ENCODE measurements at places on chromosomes 6 and 20.

- no peak for DNase-seq
These were observed 104.7 kb downstream of the EPM2A start for GRCh38 chr6:145630598-145630997.

- DNase-seq = no peak
These were observed 70.0 kb downstream of the CPNE5 start for GRCh38 chr6:36769183-36769675.

GRCh38 chr20:62929051-62929538, 2.8 kb upstream of the DIDO1 start:
- peak; percentile 61 for DNase-seq

GRCh38 chr6:56096541-56096940, 150.8 kb downstream of the COL21A1 start:
- DNase-seq = no peak

GRCh38 chr20:20971810-20972209, 134.3 kb downstream of the LINC00237 start:
- DNase-seq = no peak

GRCh38 chr20:47358039-47358671, 1.7 kb upstream of the ZMYND8 start:
- DNase-seq = no peak

DNA sequence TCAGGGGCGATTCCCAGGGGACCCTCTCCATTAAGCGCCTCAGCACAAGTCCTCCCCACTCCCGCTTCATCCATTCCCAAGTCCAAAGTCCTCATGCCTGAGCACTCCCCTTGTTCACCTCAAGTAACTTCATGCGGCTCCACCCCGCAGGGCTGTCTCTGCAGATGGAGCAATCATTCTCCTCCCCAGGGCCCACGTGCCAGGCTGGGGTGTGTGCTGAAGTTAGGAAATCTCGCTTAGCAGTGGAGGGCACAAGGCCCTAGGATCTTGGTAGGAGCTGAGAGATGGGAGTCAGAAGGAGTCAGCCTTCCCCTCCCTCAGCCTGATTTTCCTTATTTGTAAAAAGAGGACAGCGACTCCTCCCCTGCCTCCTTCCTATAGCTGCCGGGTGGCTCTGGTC, 3.5 kb downstream of the TGM3 start:
- no peak for DNase-seq

DNA sequence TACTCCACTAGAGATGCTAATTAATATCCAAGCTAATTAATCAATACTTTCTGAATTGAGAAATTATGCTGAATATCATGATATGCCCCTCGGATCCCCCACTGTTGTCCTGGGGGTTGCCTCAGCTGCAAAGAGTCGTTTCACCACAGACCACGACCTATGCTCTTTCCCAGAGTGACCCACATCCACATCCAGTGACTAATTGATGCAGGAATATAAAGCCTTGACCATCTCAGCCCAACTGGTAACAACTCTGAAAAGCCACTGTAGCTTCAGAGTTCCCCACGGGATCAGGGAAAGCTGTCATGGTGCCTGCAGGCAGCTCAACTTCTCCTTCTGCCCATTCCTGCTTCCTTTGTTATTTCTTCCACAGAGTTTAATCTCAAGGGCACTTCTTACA, 116.9 kb downstream of the RWDD2A start:
- no peak for DNase-seq

DNA sequence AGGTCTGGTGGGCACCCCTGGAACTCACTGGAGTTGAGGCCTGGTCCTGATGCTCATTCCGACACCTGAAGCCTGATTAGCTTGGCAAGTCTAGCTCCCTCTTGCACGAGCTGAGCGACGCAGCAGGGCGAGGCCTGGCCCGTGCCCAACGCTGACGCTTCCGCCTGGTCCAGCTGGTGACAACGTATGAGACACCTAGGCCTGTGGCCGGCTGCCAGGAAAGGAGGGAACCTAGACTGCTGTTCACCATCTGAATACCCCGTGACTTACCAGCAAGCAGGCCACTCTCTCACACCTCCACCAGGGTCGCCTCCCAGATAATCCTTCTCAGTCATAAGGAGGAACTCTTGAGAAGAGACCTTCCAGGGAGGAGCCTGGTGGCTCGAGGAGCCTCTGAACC, 24.5 kb downstream of the YTHDF1 start:
- no peak for DNase-seq

DNA sequence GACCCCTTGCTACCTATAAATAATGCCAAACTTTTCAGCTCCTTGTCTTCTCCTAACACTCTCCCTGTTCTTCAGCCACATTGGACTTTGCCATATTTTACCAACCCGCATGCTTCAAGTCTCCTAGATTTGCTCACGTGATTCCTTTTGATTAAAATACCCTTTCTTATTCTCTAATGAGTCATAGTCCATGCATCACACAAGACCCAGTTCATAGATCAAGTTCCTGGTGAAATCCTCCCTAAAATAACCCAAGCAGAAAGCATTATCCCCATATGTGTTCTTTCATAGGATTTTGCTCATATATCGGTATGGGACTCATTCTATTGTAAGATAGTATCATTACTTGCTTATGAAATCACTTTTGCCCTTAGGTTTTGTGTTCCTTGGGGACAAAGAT, 108.9 kb upstream of the STXBP5 start:
- no peak for DNase-seq

GRCh38 chr6:121549736-121550135, 114.3 kb downstream of the GJA1 start:
- no peak for DNase-seq

DNA sequence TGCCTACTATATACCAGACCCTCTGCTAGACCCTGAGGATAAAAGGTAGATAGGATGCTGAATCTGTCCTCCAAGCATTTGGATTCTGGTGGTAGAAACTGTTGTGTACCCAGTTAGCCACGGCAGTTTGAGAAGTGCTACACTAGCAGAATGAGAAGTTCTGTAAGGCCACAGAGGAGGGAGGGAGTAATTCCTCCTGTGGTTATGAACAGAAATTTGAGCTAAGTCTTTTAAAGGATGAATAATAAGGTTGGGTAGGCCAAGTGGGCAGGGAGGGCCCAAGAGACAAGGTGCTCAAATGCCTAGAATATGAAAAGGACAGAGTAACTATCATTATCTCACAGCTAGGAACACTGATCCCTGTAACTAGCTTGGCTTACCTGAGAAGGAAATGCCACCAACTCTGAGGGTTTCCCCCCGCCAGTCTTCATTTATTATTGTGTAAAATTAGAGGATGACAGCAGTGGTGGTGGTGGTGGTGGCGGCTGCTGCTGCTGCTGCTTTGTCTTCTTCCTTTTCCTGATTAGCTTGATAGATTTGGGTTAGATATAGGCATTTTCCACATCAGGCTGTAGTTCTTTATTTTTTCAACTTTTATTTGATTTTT, 243.3 kb downstream of the PRL start:
- no peak for DNase-seq

DNA sequence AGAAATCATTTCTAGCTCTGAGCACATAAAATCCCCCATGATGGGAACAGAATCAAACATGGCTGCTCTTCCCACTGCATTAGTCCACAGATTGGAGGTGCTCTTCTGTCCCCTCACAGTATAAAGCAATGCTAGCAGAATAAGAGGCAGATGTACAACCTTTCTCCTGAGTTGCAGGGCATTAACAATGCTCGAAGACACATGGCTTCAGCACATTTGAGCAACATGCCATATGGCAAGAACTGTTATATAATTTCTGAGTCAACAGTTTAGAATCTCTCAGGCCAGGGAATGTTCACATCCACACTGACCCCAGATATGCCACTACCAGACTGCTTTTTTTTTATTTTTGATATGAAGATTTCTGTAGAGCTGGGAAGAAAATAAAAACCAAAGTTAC, 119.6 kb downstream of the KIF13A start:
- DNase-seq = no peak

DNA sequence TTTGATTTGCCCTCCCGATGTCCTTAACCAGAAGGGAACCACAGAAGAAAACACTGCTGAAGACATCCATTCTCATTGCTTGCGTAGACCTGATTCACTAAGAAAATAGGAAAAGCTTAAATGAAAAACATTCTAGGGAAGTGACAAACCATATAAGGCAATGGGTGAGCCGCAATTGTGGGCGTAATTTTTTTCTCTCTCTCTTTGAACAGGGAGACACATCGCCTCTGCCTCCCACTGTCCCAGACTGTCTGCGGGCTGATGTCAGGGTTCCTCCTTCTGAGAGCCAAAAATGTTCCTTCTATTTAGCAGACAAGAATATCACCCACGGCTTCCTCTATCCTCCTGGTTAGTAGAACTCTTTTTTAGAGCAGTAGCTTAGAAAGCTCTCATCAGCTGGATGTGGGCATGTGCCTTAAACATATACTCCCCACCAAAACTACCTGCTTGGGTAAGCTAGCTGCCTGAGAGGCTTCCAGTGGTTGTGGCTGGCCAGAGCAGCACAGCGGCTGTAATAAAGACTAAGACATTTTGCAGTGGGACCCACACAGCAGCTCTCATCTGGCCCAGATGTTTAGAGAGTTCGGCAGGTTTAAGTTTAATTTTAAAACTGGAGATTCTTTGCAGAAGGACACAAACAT, 22.7 kb upstream of the CTAGE9 start:
- no peak for DNase-seq

DNA sequence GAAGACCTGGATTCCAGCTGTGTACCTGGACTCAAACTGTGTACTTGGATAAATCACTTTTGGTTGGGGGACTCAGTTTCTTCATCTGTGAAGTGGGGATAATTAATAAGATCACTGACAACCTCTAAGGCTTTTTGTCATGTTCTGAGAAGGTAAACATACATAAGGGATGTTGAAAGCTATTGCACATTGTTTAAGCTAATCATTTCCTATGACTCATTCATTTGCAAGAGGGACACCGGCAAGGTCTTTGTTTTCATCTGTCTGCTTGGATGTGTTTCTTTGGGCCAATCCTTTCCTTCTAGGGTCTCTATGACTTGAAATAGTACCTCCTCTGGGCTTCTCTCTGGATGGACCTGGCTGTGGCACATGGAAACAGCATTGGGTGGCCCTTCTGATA, 6.8 kb downstream of the PROKR2 start:
- no peak for DNase-seq

DNA sequence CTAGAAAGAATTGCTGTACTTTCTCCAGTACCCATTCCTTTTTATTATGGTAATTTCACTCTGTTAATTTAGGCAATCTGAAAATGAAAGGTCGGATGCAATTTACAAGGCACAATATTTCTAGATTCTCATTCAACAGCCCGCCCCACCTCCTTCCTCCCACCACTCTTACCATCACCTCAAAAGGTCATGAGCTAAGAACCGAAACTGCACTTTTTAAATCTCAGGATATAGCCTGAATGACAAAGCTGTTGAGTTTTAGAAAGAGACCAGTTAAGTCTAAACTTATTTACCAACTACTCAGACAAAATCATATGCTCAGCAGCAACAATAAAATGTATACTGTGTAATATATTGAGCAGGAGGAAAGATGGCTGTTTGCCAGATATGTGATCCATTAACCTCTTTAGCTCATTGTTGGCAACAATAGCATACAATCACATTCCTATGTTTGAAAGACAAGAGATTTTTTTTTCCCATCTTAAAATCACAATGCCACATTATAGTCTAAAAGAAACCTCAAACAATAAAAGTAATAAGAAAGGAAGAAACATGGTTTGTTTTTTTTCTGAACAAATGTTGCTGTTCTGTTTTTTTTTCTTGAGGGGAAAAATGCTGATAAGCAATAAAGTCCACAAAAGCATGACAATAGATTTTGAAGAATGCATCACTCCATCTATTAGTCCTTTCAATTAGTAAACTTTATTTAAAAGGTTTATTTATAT, 1.6 kb upstream of the HS3ST5 start:
- no peak for DNase-seq

DNA sequence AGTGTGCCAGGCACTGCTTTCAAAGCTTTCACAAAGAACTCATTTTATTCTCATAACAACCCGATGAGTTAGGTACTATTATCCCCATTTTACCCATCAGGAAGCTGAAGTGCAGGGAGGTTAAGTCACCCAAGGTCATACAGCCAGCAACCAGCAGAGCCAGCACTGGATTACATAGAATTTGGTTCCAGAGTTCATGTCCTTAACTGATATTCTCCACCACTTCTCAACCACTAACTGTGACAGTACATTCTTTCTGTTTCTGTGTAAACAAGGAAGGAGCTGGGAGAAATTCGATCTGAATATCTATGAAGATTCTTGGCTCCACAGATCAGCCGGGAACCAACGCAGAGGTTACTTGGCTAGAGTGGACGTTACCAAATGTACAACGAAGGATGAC, 98.0 kb downstream of the KIF16B start:
- no peak for DNase-seq

DNA sequence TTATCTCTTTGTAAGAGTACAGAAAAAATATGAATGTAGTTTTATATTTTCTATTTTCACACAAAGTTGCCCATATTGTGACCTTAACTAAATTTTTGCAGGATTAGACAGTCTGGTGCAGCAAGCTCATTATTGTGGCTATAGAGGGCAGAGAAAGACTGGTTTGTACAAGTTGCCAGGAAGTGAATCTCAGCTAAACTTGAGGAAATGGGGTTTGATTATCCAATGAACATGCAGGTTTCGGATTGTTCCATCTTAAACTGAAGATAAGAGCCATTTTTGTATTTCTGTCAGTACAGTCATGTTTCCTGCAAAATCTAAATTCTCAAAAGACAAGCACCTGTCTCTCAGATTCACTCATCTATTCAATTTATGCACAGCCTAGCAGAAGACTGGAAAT, 390.9 kb downstream of the MMUT start:
- DNase-seq = no peak

DNA sequence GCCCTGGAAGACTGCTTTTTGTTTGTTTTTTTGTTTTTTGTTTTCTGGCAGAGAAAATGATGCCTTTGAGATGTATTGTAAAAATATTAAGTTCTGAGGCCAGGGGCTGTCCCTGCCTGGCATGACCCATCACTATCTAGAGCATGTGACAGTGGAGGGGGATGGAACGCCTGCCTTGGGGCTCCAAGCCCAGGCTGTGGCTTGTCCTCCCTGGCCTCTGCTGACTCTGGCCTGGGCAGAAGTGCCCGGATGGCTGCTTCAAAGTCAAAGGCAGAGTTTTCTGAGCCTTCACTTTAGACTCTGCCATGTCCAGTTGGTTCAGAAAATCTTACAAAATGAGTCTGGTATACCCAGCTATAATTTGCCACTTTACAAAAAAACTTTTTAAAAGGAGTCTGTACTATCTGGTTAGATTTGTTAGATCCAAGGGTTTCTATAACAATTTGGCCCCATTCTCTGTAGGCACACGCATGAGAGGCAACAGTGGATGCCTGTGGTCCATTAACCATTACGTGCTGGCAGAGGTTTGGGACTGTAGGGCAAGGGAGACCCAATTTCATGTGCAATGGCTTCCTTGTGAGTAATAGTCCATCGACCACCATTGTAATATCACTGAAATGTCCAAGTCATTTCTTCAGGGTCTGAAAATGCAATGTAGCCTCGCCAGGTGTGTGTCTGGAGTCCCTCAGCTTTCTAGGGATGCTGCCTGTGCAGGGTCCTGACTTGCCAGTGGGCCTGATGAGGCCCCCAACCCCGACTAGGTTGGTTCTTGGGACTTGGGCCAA, 8.3 kb downstream of the PPP1R3G start:
- DNase-seq = no peak

- DNase-seq = no peak
These were observed 26.0 kb upstream of the PRDM1 start for GRCh38 chr6:106060167-106060566.

All from progenitor cell of endocrine pancreas (in vitro differentiated cells).